ENCODE measurements at places on chromosomes 3 and 15.

- no peak for DNase-seq
Measured at GRCh38 chr3:13248640-13249039, 171.5 kb downstream of the NUP210 start.

GRCh38 chr15:74773329-74773728 lies 8.6 kb upstream of the CSK start:
- DNase-seq, result no peak

DNA sequence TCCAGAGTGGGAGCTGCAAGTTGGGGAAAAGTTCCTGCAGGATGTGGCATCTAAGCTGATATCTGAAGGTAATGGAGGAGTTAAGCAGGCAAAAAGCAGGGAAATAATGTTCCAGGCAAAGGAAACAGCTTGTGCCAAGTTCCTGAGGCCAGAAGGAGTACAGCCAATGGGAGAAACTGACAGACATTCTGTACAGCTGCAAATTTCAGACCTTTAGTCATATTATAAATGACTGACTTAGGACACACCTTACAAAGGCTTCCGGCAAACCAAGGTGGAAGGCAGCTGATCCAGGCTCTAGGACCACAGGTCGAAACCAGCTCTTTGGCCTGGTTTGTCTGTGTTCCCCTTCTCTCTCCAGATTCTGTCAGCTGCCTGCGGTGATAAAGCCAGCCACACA lies 9.3 kb downstream of the WWTR1 start:
- no peak for DNase-seq

- DNase-seq, result no peak
Measured at GRCh38 chr3:177881351-177881750, 654.9 kb upstream of the KCNMB2 start.

- no peak for DNase-seq
Measured at GRCh38 chr3:12532182-12532581, 13.1 kb downstream of the MKRN2OS start.

DNA sequence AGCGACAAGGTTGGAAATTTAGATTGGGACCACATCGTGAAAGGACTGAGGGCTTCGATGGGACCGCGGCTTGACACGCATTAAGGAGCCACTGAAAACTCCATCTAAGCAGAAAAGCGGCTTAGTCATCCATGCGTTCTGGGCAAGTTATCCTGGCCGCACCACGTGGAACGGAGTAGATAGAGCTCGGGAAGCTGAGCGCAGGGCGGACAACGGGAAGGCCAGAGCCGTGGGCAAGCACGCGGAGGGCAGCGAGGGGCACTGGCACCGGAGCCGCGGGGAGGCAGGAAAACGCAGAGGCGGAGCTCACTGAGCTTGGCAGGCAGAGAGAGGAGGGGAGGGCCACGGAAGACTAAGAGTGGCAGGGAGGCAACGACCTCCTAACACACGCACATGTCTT lies 61.3 kb upstream of the VGLL4 start:
- DNase-seq, result no peak

- DNase-seq, result peak; percentile 96
Measured at GRCh38 chr3:49469936-49470713, at the start of gene DAG1. Gene DAG1, plus strand, starts transcription at chr3:49470267. Its CDS starts 40,268 bp downstream, at chr3:49510535.

GRCh38 chr3:66823009-66823397 lies 175.1 kb upstream of the KBTBD8 start:
- DNase-seq, result no peak

DNA sequence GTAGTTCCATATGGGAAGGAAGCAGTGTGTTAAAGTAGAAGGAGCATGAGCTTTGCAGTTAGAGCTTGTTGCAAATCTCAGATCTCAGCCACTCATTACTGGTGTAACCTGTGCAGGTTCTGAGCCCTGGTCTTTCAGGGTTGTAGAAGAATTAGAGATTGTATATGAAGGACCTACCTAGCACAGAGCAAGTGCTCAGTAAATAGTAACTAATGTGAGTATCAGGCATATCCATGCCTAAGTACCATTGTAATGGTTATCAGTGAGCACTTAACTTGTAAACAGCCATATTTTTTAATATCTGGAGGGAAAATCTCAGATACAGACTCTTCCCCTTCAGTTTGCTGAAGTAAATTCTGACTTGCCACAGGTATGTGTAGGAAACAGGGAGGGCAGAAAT lies 59.3 kb downstream of the MAP6D1 start:
- DNase-seq, result no peak

GRCh38 chr3:42057561-42058211 lies 33.5 kb upstream of the TRAK1 start:
- no peak for DNase-seq

DNA sequence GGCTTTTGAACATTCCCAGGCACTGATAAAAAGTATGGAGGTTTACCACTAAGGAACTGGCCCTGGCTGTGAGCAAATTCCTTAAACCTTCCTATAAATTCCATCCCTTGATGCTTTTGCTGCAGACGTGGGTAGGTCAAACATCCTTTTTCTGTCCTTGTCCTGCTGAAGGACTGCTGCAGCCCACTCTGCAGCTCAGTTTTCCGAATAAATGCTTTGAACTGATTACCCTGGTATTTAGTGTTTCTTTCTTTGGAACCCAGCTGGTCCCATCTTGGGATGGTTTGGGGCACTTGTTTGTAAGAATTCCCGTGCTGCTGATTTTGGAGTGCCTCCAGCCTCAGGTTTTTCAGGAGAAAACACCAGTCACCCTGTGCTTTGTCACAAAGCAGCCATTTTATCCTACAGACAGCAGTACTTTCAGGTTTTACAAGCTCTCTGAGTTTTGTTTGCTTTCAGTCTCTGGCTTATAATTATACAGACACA lies 815.9 kb downstream of the VGLL3 start:
- DNase-seq, result no peak

DNA sequence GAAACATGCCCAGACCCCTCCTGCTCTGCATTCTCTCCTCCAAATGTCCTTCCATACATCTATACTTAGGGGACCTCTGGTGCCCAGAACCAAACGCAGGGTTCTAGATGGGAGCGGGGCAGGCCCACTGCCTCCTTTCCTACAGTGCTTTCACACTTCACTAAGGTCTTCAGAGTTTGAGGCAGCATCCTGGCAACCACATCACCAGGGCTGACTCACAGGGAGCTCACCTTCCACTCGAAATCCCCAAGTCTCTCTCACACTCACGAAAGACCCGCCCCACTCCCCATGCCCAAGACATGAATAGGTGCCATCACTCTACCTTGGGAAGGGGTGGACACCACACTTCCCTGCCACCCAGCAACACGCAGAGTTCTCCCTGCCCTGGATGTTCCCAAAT lies 18.9 kb downstream of the HOMER2 start:
- DNase-seq, result no peak

GRCh38 chr3:184289426-184289938 lies 9.6 kb upstream of the PSMD2 start:
- peak; percentile 65 for DNase-seq

DNA sequence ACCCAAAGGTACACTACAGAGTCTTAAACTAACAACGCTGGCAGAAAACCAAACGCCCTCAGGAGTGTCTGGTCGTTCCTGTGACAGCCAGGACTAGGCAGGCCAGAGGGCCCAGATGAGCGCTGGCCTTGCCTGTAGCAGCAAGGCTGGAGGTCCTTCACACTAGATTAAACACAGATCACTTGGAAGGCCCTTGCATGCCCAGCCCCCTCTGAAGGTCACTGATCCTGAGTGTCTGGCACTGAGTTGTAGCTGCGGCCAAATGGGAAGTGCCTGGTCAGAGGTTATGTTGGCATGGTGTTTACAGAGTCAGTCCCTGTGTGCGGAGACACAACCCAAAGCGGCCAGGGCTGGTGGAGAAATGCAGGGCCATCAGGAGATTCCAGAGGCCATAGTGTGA lies 58.9 kb downstream of the ZNF621 start:
- DNase-seq, result no peak

DNA sequence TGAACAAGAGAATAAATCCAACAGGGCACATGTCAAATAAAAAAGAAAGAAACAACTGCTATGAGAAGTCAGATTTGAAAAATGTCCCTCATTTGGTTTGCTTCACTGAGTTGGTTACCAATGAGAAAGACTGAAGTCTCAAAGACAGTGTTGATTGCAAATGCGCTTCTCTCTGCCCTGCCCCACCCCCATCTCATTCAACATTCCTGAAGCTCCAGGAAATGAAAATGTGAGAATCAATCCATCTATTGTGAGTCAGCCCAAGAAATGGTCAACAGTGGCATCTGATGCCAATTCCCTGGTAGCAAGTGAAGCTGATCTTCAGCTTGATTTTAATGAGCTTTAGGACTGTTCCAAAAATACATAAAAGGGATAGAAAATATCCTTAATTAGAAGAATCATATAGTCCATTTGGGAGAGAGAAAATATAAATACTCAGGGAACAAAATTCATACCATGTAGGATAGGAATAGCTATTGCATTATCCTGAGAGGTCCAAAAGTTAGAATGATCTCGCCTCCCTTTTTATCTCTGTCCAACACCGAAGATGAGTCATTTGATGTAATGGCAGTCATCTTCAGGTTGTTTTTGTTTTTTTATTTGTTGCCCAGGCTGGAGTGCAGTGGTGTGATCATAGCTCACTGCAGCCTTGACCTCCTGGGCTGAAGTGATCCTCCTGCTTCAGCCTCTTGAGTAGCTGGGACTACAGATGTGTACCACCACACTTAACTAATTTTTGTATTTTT lies 200.3 kb upstream of the UMPS start:
- no peak for DNase-seq

GRCh38 chr3:190825386-190826016 lies 37.0 kb downstream of the GMNC start:
- DNase-seq, result no peak

- DNase-seq, result no peak
Measured at GRCh38 chr3:64595253-64595694, 92.5 kb downstream of the ADAMTS9 start.

Data from stimulated activated CD4-positive, alpha-beta T cell treated with anti-CD3 and anti-CD28 coated beads, Interleukin-15, amount 100 ng/mL, for 48 hours (primary cell).